Calu3 (cell line): ENCODE measurements at places on chromosomes 11 and 22. TPM values are rescaled to one million over a fixed set of nuclear protein-coding genes. Genes with fewer than 3 reads are reported as not detected.

DNA sequence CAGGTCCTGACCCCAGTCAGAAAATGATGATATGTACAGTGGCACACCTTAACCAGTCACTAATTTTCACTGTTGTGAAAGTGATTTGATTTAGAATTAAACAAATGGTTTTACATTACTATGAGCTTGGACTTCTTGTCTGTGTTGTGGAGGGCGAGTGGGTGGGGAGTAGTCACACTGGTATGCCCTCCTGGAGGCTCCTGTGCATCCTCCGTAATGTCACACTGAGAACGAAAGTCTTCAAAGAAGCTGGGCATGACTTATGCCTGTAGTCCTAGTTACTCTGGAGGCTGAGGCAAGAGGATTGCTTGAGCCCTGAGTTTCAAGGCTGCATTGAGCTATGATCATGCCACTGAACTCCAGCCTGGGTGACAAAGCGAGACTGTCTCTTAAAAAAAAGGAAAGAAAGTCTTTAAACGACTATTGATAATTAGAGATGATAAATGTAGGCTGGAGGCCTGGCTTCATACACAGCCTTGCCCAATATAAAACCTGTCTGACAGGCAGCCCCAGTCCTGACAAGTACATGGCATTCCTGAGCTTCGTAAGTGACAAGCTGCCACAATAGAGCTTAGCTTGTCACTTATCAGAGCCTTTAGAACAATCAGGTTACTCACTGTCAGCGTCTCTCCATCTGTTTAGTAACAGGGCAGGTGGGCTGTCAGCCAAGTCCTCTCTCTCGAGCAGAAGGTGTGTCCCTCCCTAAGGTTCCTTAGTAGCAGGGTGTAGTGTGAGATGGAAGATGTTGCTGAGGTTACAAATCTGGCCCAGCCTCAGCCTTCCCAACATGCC, 5.0 kb upstream of the LIMK2 start:
- DNase-seq = peak; percentile 77

GRCh38 chr11:67022341-67022933, 497 bp upstream of the SYT12 start:
- DNase-seq = peak; percentile 87

GRCh38 chr22:32623943-32624342, 149.3 kb downstream of the FBXO7 start:
- no peak for DNase-seq

DNA sequence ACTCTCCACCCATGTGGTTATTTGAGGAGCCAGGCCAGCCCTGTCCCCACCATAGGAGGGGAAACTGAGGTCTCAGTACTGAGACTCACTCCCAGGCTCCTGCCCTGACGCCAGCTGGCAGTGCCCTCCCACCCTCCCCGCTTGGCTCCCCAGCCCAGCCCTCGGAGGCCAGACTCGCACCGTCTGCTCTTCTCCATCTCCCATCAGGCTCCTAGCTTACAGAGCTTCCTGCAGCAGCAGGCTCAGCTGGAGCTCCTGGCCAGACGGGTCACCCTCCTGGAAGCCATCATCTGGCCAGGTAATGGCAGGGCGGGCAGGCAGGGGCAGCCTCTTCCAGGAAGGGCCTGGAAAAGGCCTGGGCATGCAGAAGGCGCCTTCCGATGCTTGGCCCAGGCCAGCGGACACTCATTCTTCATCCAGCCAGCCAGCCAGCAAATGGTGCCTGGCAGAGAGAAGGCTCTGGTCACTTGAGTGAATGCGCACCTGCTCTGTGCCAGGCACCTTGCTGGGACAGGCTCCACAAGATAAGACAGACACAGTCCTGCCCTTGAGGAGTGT, 12.6 kb downstream of the RHBDD3 start:
- DNase-seq = no peak

DNA sequence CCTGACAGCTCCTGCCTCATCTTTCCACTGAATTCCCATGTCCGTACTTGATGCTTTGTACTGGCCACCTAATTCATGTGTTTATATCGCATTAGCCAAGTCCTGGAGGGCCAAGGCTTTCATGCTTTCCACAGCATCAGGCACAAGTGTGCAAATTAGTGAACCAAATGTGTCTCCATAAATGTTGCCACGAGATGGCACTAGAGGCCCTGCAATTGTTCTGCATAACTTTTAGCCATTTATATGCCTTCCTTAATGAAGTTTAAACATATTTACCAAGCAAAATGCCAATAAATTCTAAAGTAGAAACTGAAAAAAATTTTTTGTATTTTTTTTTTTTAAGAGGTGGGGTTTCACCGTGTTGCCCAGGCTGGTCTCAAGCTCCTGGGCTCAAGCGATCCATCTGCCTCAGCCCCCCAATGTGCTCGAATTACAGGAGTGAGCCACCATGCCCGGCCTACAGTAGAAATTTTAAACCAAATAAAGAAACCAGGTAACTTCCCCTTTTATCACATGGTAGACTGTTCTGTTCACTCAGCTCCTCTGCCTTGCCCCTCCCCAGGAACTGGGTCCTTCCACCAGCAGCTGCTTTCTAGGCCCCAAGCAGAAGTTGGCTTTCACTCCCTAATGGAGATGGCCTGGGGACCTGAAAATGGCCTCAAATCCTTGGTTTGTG, 20.8 kb upstream of the IL18BP start:
- peak; percentile 59 for DNase-seq

Gene CDC42EP1
- 156 and 162 TPM in 2 replicates for total RNA-seq

Gene OR2AG2
- total RNA-seq = not detected in 2 replicates

Gene HBD
- total RNA-seq = not detected in 2 replicates

Gene FAM180B
- total RNA-seq = not detected in 2 replicates

Gene HEPHL1
- not detected in 2 replicates for total RNA-seq
